ENCODE measurements at places on chromosomes 11 and 22.

GRCh38 chr22:23270212-23270733 is 90.0 kb downstream of the BCR start:
- no peak for DNase-seq

GRCh38 chr22:41862530-41863266 is 29.8 kb downstream of the SREBF2 start:
- DNase-seq, result peak; percentile 10

DNA sequence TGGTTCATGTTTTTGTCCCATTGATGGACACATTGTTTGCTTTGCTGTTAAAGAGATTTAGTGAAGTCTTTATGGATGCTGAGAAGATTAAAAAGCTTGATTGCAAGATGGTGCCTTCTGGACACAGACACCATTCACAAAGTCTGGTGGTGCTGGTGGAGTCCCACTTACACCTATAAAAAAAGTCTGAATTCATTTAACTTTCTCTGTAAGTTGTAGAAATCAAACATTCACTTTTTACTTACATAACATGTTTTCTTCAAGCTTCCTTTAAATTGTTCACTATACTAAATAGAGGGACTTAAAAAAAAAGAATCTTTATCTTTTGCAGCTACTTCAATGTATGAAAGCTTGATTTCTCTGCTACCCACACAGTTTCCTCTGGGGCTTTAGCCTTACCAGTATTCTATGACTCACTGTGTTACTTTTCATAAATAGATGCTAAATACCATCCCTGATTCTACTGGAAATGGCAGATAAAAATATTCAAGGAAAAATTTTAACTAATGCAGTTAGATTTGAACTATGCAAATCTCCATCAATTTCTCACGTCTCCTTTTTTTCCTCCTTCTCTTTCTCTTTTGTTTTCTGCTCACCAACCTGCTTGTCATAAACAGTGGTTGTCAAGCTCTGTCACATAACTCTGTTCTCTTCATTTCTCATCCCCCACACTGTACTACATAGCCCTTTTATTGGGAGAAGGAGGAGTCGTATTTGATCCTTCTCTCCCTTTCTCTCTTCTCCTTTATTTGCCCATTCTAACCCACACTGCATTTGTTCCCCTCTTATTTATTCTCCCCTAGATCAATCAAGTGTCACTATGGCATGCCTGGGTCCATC is 89.7 kb downstream of the FAM76B start:
- no peak for DNase-seq

GRCh38 chr22:47161631-47162030 is 399.2 kb downstream of the TBC1D22A start:
- no peak for DNase-seq

DNA sequence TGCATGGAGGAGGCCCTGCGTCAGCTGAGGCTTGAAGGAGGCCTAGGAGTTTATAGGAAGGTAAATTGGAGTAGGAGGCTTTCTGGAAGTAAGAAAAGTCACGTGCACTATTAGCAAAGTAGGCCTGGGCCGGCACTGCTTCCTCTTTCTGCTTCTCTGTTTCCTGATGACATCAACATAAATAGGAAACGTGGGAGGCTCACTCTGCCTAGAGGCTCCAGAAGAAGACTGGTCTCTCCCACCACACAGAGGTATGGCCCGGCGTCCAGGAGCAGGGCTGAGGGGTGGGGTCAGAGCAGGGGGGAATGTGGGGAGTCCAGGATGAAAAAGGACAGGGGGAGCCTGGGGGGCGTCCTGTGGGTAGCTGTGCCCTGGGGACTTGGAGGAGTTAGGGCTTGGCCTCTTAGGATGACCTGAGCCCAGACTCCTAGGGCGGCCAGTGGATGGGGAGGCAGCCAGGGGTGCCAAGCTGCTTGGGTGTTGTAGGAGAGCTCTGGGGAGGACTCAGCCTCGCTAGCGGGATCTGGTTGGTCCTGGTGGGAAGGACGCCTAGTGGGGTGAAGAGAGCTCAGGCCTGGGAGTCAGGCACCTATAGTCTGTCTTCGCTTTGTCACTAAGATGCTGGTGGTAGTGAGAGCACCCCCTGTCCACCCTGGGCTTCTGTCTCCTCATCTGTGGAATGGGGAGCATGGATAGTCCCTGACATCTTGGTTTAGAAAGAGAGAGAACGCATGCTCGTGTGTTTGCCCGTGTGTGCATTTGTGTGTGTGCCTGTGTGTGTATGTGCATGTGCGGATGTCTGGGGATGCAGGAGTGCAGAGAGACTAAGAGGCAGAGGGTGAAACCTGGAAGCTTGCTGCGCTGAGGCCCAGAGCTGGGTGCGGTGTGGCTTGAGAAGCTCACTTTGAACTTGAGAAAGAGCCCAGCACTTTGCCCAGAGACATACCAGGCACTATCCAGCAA is at the start of gene CSF2RB:
CSF2RB (plus strand) TSS at position 202 of the 963 bp plus-strand sequence. CDS start 8,580 bp downstream, outside the sequence.
- DNase-seq, result no peak

DNA sequence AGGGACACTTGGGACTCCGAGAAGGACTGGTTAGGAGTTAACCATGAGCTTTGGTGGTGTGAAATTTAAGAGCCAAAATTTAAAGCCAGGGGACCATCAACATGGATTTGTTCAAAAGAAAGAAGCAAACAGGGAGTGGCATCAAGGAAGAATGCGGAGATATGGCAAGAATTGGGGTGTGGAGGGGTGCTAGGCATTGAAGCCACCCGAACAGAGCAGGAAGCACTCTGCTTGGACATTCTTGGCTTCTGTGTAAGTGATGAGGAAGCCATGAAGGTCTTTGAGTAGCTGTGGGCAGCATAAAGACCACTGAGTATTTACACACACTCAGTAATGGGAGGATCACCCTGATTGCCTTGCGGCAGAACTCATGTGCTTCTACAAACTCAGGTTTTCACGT is 27.2 kb upstream of the PAMR1 start:
- DNase-seq, result no peak

DNA sequence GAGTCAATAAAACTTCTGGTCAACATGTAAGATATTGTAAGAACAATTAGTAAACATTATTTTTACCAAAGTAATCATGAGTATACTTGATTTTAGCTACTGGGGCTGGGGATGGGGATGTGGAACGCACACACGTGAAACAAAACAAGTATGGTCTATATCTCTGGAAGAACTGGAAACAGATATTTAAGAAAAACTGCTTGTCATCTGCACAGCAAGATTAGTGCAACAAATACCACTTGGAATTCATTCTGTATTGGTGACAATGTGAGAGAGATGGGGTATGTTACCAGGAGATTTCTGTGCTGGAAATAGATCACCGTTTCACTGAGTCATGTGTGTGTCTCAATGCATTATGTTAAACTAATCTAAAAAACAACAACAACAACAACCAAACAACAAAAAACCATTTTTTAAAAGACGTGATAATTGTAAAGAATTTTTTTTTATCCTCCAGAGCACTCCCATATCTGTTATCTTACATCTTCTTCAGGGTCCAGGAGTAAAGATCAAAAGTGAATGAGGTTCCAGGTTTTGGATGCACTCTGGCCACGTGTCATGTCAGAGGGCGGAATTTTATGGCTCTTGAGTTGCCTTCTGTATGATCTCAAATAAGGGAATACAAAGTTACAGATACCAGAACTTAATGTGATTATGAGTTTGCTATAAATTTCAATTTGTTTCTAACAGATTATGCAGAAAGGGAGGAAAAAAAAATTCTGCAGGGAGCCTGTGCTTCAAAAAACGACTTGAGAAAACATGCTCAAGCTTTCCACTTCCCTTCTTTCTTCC is 153.0 kb downstream of the BBOX1 start:
- no peak for DNase-seq

GRCh38 chr11:83449338-83449913 is 163.3 kb upstream of the CCDC90B start:
- peak; percentile 16 for DNase-seq

- peak; percentile 53 for DNase-seq
Measured at GRCh38 chr11:16881074-16881709, 133.0 kb downstream of the PLEKHA7 start.

DNA sequence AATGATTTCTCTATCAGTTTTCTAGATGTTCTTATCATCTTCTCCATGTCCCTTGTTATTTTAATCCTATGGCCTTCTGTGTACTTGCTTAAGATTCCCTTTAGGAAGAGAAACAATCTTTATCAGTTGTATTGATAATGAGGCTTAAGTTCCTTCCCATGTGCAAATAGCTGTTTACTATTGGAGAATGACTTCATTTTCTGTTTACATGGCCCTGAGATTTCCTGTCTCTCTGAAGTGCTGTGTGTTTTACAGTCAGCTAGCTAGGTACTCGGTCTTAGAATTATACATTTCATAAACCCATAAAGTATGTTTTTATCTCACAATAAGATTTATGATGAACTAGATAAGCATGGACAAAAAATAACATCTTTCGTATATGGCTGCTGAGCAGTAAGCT is 67.5 kb upstream of the CCDC179 start:
- no peak for DNase-seq

DNA sequence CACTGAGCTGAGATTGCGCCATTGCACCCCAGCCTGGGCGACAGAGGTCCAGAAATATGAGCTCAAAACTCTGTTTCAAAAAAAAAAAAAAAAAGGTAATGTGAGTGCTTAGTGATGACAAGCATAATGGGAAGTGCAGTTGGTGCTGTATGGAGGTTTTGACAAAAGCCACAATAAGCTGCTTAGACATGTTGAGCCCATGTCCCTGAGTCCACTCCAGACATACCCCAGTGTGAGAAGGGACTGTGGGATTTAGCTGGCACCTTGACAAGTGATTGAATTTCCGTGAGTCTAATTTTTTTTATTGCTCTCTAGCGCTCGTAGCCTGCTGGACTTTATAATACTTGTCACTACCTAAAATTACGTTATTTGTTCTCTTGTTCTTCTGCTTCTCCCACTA is 15.1 kb upstream of the LGR4 start:
- DNase-seq, result no peak

DNA sequence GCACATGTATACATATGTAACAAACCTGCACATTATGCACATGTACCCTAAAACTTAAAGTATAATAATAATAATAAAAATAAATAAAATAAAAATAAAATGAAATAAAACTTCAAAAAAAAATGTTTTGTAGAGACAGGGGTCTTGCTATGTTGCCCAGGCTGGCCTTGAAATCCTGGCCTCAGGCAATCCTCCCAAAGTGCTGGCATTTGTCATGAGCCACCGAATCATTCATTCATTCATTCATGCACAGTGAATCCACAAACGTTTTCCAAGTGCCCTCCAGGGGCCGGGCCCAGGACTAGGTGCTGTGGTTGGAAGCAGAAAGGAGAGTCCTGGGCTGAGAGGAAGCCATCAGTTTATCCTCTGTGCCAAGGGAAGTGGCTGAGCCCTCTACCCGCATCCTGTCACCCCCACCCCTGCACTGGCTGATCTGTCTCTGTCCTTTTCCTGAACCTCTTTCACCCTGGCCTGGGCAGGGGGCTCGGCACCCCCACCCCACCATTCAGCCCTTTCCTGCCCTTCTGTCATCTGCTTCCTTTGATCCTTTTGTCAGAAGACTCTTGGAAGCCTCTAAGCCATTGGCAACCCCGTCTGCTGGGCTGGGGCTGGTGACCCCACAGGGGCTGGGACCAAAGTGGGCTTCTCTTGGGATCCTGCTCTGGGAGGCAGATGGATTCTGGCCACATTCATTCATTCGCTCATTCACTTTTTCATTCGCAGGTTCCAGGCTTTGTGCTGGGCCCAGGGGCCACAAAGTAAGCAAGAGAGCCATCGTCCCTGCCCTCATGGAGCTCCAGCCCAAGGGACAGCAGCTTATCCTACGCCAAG is 84.3 kb downstream of the IGLL1 start:
- DNase-seq, result no peak

DNA sequence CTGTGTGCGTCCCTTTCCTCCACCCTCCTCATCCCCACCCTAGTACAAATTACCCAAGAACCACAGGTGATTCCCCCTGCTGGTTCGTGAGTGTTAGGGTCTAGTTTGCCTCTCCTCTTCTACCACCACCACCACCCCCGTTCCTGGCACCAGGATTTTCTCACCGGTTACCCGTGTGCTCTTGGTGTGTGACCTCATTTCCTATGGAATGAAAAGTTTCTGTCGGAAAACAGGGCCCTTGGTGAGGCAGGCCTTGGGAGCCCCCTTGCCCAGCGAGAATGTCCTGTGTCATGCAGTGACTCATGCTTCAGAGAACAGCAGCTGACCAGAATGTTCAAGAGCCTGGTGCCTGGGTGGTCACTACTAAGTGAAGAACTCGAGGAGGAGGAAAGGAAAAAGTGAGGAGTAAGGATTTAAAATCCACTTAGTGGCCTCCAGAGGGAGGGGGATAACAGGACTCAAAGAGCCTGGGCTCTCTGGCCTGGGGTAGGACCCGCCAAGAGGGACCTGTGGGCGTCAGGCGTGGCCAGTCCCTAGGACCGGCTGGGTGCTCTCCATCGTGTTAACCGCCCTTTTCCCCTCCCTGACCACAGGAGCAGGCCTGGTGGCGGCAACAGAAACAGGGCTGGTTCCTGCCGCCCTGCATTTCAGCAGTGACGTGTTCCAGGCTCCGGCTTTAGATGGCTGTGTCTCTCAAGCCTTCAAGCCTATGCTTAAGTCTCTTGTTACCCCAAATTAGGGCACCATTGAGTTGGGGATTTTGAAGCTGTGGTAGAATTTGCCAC is 30.2 kb downstream of the C22orf31 start:
- peak; percentile 99 for DNase-seq

DNA sequence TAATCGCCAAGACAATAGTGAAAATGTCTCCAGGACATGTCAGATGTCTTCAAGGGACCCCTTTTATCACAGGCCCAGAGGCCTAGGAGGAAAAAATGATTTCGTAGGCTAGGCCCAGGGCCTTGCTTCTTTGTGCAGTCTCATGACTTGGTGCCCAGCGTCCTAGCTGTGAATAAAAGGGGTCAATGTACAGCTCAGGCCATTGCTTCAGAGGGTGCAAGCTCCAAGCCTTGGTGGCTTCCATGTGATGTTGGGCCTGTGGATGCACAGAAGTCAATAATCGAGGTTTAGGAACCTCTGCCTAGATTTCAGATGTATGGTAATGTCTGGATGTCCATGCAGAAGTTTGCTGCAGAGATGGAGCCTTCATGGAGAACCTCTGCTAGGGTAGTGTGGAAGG is 20.7 kb upstream of the MTMR2 start:
- no peak for DNase-seq

DNA sequence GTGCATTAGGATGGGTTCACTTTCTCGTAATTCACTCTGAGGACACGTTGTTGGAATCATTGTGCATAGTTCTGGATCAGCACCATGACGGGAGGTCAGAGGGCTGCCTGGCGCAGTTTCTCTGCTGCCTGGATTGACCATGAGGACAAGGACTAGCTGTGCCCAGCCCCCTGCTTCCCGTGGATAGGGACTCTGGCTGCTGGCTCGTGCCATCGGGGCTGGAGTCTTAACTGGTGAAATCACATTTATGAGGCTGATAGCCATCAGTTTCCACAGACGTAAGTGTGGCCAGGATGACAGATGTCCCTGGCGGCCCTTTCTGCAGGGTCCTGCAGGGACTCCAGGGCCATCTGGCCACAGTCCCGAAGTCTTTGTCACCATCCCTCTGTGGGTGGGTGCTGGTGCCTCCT is 24.1 kb upstream of the GRAMD4 start:
- peak; percentile 43 for DNase-seq

DNA sequence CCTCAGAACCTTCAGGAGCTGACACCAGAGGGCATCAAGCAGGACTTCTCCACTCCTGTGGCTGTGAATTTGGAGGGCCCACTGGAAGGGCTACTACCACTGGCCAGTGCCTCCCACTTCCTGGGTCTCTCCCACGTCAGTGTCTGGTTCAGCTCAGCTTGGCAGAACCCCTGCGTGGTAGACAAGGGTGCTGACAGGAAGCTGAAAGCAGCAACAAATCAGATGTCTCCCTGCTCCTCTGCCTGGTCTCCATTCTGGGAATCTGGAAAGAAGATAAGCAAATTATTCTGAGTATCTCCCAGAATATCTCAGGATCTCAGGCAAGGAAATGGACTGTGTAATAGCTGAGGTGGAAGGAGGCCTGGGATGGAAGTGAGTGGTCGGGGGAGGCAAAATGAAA is 61.5 kb downstream of the TMPRSS5 start:
- DNase-seq, result no peak
